Activated naive CD8-positive, alpha-beta T cell treated with anti-CD3 and anti-CD28 coated beads, Interleukin-2, amount 50 U/mL, for 16 hours (primary cell): ENCODE measurements at places on chromosomes 1 and 21.

- no peak for DNase-seq
Observed at GRCh38 chr21:31447505-31447904, 103.4 kb upstream of the TIAM1 start.

DNA sequence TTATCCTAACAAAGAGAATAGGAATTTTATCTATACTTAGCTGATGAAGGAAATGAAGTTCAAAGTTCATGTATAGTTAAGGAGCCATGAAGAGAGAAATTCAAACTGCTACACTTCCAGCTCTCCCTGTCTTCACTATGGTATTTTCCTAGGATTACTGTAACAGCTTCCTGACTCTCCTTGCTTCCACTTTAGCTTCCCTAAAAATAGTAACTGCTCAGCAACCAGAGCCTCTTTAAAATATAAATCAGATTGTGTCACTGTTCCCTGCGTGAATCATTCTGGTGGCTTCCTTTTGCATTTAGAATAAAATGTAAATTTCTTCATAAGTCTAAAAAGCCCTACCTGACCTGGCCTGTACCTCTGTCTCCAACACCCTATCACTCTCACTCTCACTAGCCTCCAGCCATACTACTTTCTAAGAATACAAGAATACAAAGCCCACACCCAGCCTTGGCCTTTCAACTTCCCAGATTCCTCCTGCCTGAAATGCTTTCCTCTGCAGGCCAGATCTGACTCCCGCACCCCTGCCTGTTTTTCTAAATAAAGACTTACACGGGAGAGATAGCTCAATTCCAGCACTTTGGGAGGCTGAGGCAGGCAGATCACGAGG is 30.5 kb downstream of the OR10J1 start:
- no peak for DNase-seq

DNA sequence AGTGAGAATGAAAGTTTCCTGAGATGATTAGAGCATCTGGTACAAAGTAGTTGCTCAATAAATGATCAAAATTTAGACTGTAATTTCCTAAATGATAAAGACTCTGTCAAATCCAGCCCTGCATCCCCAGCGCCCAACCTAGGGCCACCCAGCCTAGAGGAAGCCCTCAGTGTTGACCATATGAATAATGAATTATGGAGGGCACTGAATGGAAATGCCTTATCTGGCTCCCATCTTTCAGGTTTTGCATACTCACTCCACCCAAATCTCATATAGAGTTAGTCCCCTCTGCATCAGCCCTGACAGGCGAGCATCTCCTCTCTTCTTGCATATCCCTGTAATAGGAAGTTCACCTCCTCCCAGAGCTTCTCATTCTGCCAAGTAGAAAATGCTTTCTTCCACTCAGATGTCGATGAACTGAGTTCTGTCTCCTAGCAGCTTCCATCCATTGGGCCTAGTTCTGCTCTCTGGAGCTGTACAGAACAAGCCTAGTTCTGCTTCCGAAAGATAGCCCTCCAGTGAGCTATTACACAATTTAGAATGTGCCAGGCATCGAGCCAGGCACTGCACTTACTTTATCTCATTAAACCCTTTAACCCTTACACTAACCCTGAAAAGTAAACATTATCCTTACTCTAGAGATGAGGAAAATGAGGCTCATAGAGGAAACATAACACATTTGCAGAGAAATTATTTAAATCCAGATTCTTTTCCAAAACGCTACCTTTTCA is 20.9 kb downstream of the COA7 start:
- DNase-seq, result no peak

DNA sequence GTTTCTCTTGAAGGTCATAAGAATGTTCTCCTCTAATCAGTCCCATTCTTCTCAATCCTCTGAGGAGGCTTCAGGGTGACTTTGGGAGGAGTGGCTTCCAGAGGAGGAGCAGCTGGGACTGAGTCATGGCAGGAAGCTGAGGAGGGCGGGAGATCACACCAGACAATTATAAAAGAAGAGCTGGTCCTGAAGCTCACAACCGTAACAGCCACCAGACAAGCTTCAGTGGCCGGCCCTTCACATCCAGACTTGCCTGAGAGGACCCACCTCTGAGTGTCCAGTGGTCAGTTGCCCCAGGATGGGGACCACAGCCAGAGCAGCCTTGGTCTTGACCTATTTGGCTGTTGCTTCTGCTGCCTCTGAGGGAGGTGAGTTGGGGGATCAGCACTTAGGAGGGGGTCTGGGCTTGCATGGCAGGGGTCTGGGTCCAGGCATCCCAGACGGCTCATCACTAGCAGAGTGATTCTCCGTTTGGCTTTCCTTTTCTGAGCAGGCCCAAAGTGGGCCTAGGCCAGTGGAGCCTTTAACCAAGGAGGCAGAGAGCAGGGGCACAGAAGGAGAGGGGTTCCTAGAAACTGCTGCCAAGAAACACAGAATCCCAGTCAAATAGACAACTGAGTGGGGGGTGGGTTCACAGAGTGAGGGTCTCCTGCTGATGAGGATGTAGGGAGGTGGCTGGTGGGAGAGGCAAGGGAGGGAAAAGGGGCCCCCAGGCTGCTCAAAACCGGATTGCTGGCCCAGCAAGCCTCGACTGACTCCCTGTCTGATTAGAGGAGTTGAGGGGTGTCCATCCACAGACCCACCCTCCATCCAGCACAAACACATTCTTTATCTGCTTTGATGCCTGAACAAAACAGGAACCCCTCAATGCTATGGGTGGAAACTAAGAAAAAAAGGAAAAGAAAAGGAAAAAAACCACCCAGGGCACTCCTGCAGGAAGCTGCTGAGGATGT is at the start of gene ECM1:
Gene ECM1 (plus strand): TSS at position 198 of the 953 bp plus-strand sequence. CDS start 101 bp downstream, at position 299.
- no peak for DNase-seq
